ENCODE measurements at places on chromosomes 2 and 18.

GRCh38 chr2:167404627-167405284 lies 516.5 kb downstream of the XIRP2 start:
- no peak for DNase-seq

- no peak for DNase-seq
These were observed 2063.5 kb downstream of the SUCLG1 start for GRCh38 chr2:82395531-82395930.

DNA sequence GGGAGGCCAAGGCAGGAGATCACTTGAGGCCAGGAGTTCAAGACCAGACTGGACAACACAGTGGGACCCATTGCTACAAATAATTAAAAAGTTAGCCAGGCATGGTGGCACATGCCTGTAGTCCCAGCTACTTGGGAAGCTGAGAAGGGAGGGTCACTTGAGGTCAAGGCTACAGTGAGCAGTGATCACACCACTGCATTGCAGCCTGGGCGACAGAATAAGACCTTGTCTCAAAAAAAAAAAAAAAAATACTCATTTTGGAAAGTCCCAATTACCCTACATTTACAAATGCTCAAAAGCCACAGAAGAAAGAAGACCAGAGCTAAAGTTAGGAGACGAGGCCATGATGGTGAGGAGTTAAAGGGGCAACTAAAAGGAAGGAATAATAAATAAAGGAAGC lies 61.9 kb downstream of the COLEC12 start:
- DNase-seq: no peak

DNA sequence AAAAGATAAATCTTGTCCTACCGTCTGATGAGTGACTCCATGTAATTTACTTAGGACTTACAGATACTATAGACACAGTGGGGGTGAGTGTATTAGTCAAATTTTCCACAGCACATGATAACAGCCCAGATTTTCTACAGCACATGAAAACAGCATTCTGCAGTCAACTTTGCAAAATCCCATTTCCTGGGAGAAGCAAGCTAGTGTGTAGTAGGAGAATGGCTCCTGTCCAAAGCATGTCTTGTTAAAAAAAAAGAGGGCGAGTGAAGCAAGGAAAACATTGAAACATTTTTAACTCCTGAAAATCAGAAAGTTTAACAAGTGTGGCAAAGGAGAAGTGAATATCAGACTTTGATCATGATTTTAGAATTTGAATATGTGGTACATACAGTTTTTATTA lies 817.8 kb upstream of the FAM98A start:
- DNase-seq: no peak

DNA sequence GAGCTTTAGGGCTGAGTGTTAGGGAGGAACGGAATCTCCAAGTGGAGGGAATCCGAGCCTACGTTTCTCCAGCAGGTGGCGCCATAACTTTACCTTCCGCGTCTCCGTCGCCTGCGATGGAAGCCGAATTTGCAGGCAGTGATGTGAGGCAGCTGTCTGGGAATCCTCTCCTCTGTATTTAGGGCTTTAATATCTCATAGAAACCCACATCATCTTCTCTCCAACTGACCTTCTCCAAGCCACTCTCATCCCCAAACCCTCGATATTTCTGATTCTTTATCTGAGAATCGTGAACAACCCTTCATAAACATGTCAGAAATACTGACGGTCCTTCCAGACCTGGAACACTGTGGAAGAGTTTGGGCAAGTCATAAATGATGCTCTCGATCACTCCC lies 27.5 kb downstream of the SIX2 start:
- peak; percentile 74 for DNase-seq

GRCh38 chr2:41928526-41928925 lies 119.3 kb upstream of the PKDCC start:
- no peak for DNase-seq

GRCh38 chr2:60554074-60554645 lies 706 bp upstream of the BCL11A start:
- peak; percentile 39 for DNase-seq

DNA sequence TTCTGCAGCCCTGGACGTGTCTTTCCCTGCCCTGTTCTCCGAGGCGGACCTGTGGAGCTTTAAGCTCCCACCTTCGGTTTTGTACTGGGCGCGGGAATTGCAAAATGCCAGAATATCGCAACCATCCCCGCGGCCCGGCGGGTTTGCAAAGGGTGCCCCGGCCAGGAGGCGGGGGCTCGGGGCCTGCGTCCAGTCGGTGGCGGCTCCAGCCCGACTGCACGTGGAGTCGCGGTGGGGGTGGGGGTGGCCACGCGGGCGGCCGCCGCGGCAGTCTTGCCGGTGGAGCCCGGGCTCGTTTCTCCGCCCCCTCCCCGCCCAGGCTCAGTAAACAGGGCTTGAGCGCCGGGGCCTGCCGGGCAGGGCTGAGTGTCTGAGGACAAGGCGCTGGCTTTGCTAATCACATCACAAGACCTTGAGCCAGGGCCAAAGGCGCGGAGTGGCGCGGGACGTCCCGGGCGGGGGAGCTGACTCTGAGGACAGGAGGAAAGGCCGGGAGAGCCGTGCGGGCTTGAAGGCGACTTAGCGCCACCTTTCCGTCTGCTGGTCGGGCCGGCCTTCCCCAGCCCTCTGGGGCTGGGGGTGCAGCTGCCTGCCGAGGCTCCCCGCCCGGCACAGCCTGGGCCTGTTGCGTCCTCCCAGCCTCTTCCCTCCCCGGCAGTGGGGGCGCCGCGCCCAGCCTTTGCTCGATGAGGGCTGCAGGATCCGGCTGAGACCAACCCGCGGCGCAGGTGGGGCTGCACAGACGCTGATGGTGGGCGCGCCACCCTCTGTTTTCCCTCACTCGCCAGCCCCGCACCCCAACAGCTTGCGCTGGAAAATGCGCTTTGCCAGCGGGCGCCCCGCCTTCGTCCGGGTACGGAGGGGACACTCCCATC lies 786 bp upstream of the ZFP36L2 start:
- DNase-seq: peak; percentile 83
